Thymus (tissue), 14 donors: ENCODE measurements at places on chromosomes 3 and 15. TPM values are rescaled to one million over a fixed set of nuclear protein-coding genes. Genes with fewer than 3 reads are reported as not detected.

SH3GL3 gene
- 2.2 TPM for polyA plus RNA-seq

SNTN gene
- 0.16 TPM for polyA plus RNA-seq

TYRO3 gene
- 1.5 TPM for polyA plus RNA-seq

SCAMP5 gene
- 8.4 TPM for polyA plus RNA-seq

CTDSPL2 gene
- 12.4 TPM for polyA plus RNA-seq

- DNase-seq: no peak
- H3K27me3 ChIP-seq: no peaks in the 10 kb centered on the region
- H3K4me3 ChIP-seq: no peak overlapping the region
- H3K36me3 ChIP-seq: no peaks in the 10 kb centered on the region
These were observed 42.7 kb downstream of the FAM174B start for GRCh38 chr15:92612891-92613290.

- H3K27ac ChIP-seq: no peak overlapping the region
- no peaks in the 10 kb centered on the region for H3K27me3 ChIP-seq
- H3K4me3 ChIP-seq: no peak overlapping the region
- no peak for DNase-seq
These were observed 41.9 kb downstream of the EMC4 start for GRCh38 chr15:34266751-34267150.

GRCh38 chr3:128297401-128298138 is 144.3 kb downstream of the EEFSEC start:
- no peak overlapping the region for H3K4me3 ChIP-seq
- no peaks in the 10 kb centered on the region for H3K27me3 ChIP-seq
- peaks cover 3% of the 10 kb centered on the region for H3K36me3 ChIP-seq
- H3K27ac ChIP-seq: no peak overlapping the region

DNA sequence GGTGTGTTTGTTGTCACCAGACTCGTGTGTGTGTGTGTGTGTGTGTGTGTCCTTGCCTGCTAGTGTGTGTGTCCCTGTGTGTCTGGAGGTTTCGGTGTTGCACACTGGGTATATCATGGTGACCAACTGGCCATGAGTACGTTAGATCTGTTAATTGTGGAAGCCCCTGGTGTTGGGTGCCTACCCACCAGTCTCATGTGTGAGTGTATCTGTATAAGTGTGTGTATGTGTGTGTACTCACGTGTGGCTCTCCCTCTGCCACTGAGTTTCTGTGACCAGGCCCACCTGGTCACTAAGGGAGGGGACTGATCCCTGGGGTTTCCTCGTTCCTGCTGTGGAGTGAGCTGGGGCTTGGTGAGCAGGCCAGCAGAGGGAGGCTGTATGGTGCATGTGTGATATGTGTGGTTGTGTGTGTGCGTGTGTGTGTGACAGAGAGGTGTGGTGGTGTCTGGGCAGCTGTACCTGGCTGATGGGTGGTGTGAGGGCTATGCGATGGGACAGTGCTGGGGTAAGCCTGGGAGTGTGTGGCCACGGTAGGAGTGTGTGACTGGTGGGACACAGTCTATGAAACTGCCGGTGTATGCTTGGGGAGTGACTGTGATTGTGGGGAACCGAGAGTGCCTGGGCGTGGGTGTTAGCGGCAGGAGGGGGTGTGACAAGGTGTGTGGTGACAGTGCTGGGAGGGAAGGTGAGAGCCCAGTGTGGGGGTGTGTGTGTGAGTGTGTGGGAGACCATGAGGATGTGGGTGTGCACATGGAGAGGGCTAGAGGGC is 1.8 kb downstream of the PRKCD start:
- DNase-seq: no peak
- H3K27me3 ChIP-seq: peaks cover 9% of the 10 kb centered on the region
- peaks cover 3% of the 10 kb centered on the region for H3K36me3 ChIP-seq
- H3K27ac ChIP-seq: no peak overlapping the region
- H3K4me3 ChIP-seq: peak overlapping the region; percentile 2

DNA sequence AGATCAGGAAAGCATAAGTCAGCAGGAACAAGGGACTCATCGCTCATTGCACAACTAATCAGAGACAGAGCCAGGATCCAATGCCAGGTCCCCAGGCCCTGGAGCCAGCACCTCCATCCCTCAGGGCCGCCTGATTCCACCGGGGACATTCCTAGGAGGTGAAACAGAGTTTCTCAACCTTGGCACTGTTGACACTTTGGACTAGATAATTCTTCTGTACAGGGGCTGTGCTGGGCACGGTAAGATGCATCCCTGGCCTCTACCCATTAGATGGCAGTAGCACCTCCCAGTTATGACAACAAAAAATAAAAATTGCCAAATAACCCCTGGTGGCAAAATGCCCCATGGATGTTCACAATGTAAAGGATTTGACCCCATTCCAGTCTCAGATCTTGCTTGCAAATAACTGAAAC is 127.7 kb downstream of the MTHFS start:
- no peaks in the 10 kb centered on the region for H3K36me3 ChIP-seq
- no peak for DNase-seq
- H3K4me1 ChIP-seq: no peaks in the 10 kb centered on the region
- no peak overlapping the region for H3K27ac ChIP-seq

DNA sequence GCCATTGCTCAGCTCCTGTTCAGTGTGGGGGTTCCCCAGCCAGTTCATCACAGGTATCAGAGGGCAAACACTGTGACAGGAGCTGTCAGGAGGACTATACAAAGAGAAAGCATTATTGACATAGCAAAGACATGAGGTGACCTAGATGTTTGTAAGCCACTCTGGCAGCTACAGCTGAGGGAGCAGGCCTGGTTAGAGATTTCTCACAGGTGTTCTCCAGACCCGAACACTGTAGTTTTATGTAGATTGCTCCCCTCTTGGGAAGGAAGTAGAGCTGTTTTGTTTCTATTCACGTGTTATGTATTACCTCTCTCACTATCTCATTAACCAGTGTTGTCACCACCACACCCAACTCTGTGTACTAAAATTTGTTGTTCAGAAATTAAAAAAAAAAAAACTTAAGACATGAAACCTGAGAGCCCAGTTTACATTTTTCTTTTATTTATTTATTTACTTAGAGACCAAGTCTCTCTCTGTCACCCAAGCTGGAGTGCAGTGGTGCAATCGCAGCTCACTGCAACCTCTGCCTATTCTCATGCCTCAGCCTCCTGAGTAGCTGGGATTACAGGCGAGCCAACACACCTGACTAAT is 123.7 kb downstream of the RBPMS2 start:
- no peak overlapping the region for H3K4me3 ChIP-seq
- H3K4me1 ChIP-seq: peaks cover 8% of the 10 kb centered on the region
- H3K27ac ChIP-seq: peak overlapping the region; percentile 64
- peaks cover under 1% of the 10 kb centered on the region for H3K36me3 ChIP-seq
- no peaks in the 10 kb centered on the region for H3K27me3 ChIP-seq

- no peak for DNase-seq
- H3K36me3 ChIP-seq: no peaks in the 10 kb centered on the region
- peaks cover 7% of the 10 kb centered on the region for H3K27me3 ChIP-seq
- H3K4me1 ChIP-seq: no peaks in the 10 kb centered on the region
These were observed 95.9 kb downstream of the SEMA5B start for GRCh38 chr3:122931636-122932035.

- H3K36me3 ChIP-seq: no peaks in the 10 kb centered on the region
- no peak overlapping the region for H3K4me3 ChIP-seq
- no peak overlapping the region for H3K27ac ChIP-seq
- no peaks in the 10 kb centered on the region for H3K27me3 ChIP-seq
- H3K4me1 ChIP-seq: no peaks in the 10 kb centered on the region
These were observed 20.2 kb downstream of the TM6SF1 start for GRCh38 chr15:83127547-83128150.

GRCh38 chr3:129633751-129634481 is 27.4 kb upstream of the PLXND1 start:
- DNase-seq: no peak
- no peaks in the 10 kb centered on the region for H3K4me1 ChIP-seq
- no peak overlapping the region for H3K4me3 ChIP-seq
- H3K27ac ChIP-seq: no peak overlapping the region

GRCh38 chr3:134034005-134034785 is 4.5 kb upstream of the SLCO2A1 start:
- H3K4me3 ChIP-seq: no peak overlapping the region
- H3K4me1 ChIP-seq: peaks cover 6% of the 10 kb centered on the region
- peaks cover 9% of the 10 kb centered on the region for H3K27me3 ChIP-seq
- H3K36me3 ChIP-seq: no peaks in the 10 kb centered on the region

GRCh38 chr15:41568350-41569017 is 9.5 kb downstream of the TYRO3 start:
- H3K27ac ChIP-seq: no peak overlapping the region
- no peaks in the 10 kb centered on the region for H3K36me3 ChIP-seq
- peaks cover 14% of the 10 kb centered on the region for H3K4me1 ChIP-seq
- no peak overlapping the region for H3K4me3 ChIP-seq
- no peak for DNase-seq

DNA sequence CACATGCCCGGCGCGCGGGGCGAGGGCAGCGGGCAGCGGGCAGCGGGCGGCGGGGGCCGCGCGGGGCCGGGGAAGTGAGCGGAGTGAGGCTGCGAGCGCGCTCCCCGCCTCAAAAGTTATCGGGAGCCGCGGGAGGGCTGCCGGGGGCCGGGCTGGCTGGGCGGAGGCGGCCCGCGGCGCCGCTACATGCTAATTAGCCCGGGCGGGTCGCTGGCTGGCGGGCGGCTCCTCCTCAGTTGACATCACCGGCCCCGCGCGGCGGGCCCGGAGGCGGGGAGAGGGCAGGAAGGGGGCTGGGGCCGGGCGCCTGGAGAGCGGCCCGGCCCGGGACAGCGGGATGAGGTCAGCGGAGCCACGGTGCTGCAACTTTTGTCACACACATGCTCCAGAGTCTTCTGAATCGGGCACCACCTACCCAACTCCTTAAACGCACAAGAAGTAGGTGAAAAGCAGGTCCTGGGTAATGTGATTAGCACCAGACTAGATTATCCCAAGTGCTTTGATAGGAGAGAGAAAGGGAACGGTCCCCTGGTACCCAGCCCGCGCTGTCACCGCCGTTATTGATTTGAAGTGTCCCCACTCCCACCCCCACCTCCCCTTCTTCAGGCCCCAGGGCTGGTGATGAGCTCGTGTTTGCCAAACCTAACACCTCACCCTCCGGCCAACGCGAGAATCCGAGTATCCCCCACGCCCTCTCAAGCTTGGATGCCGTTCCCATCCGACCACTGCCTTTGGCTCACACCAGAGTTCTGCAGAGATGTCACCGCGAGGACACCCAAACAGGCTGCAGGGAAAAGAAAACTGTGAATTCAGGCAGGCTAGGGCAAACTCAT is at the start of gene HEG1:
TSS of gene HEG1 (minus strand) at position 85 of the 833 bp plus-strand sequence. CDS start 107 bp downstream, outside the sequence.
- H3K27me3 ChIP-seq: peaks cover 43% of the 10 kb centered on the region
- H3K4me1 ChIP-seq: peaks cover 42% of the 10 kb centered on the region
- H3K4me3 ChIP-seq: peak within 1 kb of the TSS; percentile 71

DNA sequence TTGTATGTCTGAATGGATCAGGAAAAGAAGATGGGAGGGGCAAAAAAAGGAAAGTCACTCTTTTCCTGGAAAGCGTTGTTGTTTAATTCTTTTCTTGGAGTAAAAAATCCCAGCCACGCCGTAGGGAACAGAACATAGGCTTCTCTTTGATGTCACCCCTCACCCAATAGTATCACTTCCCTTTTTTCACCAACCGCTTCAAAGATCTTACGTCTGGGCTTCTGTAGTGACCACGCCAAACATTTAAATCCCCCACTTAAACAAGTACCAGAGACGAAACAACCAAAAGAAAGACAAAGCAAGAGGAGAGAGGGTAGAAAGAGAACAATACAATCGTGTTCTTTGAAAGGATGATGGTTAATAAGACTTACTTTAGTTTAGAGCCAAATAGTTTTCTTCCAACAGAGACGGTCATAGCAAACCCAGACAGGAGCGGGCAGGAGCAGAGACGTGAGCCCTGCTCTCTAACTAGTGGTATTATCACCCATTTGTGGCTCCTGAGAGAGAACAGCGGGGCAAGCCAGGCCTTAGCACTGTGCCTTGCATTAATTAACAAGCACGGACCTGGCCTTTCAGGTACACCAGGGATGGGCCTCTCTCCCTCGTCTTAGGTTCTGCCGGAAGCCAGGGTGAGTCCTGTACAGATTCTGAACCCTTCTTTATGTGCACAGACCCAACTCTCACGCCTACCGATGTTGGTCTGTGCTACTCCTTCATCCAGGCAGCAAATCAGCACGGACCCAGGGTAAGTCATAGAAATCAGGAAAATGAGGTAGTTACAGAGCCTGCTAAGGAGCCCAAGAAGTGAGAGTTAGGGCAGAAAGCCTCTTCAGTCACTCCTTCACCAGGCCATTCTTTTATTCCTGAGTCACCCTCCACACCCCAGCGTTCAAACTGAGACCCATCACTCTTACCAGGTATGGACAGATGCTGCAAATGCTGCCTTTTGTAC is 28.2 kb upstream of the BCL6 start:
- H3K4me1 ChIP-seq: peaks cover 11% of the 10 kb centered on the region
- H3K27ac ChIP-seq: no peak overlapping the region
- DNase-seq: no peak
- no peaks in the 10 kb centered on the region for H3K27me3 ChIP-seq

DNA sequence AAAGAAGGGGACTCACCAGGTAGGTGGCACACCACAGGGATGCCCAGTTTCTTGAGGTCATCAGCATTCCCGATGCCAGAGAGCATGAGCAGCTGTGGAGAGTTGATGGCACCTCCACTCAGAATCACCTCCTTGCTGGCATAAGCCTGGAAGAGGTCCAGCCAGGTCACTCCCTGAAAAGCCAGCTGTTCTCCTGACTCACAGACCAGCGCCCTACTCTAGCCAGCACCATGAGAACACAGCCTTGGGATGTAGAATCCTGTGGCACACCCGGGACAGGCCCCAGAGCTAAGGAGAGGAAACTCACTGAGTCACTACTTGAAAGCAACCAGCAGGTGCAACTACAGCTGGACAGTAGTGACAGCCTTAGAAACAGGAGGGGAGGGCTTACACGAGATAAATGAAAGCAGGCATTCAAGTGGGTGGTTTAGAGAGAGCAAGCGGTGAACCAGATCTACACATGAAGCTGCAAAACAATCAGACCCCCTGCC is 24.5 kb downstream of the CHDH start:
- H3K4me1 ChIP-seq: no peaks in the 10 kb centered on the region
- H3K4me3 ChIP-seq: no peak overlapping the region
- no peaks in the 10 kb centered on the region for H3K36me3 ChIP-seq
- no peaks in the 10 kb centered on the region for H3K27me3 ChIP-seq
- no peak for DNase-seq
- H3K27ac ChIP-seq: no peak overlapping the region

DNA sequence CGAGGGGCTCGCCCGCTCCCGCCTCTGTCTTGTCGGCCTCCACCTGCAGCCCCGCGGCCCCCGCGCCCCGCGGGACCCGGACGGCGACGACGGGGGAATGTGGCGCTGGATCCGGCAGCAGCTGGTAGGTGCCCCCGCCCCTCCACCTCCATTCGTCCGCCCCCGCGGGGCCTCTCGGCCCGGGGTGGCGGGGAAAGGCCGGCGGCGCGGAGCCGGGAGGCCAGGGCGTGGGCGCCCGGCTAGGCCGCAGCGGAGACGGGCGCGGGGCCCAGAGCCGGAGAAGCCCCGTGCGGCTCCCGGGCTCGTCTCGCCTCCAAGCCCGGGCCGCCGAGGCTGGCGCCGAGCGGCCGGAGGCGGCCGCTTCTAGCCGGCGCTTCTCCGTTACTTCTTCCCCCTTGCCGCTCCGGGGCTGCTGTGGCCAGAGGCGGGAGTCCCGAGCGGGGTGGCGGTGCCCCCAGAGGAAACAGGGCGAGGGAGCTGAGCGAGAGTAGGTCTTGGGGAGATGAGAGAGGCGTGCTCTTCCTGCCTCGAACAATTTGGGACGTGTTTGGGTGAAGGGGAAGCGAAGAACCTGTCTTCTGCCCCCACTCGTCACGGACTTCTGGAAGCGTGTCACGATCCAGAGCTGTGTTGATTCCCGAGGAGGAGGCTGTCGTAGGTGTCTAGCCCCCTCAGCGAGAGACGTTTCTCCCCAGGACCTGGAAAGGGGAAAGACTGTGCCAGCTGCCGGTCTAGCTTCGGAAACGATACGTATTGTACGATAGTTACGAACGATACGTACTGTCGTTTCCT is 555 bp downstream of the ATP11B start:
- peak overlapping the region; percentile 93 for H3K27ac ChIP-seq
- no peaks in the 10 kb centered on the region for H3K4me1 ChIP-seq
- peak overlapping the region; percentile 88 for H3K4me3 ChIP-seq
- peak; percentile 57 for DNase-seq
- H3K27me3 ChIP-seq: no peaks in the 10 kb centered on the region
- no peaks in the 10 kb centered on the region for H3K36me3 ChIP-seq
